ENCODE measurements at places on chromosomes 5 and 9.
A peak's percentile ranks its signal among the peaks of the same experiment; 100 is the strongest.

DNA sequence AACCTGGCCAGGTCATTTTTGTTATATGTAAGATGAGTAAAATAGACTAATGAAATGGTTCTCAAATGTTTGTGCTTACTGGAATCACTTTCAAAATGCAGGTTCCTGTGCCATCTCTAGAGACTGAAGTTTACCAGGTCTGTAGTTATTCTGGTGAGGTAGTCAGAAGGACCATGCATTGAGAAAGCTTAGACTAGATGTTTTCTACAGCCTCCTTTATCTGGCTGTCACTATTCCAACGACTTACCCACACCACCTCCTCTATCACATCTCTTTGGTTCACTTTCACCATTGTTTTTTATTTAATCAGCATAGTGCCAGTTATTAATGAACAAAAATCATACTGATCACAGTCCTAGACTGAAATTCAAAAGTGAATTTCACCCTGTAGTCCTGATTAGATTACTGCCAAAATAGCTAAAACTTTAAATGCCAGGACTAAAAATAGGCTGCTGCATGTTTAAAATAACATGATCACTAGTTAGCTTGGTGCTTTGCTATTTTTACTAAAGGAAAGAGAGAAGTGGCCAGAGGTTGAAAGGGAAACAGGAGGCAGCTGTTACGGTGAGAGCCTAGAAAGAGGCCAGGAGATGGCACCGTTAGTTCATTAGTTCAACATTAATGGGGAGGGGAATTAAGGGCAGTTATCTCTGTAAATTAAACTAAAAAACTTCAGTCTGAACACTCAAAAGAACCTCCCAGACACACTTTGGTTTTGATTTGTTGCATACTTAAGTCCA, 13.9 kb upstream of the FNIP1 start:
- no peak for DNase-seq

GRCh38 chr9:7909537-7909936, 110.0 kb upstream of the DMAC1 start:
- no peak for DNase-seq

DNA sequence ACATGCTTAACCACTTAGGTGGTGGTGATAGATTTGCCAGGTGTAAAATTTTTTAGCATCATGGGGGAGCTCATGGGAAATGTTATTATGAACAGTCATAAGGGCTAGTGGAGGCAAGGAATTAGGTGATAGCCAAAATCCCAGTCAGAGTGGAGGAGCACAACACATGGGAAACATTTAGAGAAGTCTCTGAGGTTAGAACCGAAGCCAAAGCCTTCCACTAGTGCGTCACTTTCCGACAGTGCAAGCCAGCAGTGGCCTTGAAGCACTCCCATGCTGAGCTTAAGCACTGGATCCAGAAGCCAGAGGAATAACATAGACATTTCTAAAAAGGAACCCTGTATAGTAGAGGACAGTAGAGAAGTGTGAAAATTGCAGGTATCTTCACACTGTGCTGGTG, 101.5 kb upstream of the SNX2 start:
- DNase-seq: no peak

GRCh38 chr5:118777189-118777736, 211.1 kb downstream of the DTWD2 start:
- DNase-seq: no peak

GRCh38 chr5:140502834-140503233, 44.6 kb upstream of the EIF4EBP3 start:
- no peak for DNase-seq

- DNase-seq: peak; percentile 37
Observed at GRCh38 chr5:77630114-77630680, 8.3 kb downstream of the OTP start.

DNA sequence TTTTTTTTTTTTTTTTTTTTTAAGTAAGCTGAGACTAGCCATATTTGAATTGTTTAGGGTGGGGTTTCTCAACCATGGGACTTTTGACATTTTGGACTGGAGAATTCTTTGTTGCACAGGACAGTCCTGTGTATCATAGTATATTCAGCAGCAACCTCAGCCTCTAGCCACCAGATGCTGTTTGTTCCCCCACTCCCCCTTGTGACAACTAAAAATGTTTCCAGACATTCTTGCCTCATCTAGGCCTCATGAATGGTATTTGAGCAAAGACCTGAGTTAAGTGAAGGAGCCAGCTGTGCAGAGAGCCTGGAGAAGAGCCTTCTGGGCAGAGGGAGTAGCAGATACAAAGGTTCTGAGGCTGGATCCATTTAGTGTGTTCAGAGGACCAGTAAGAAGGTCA, 155.9 kb downstream of the SGCD start:
- DNase-seq: no peak

- no peak for DNase-seq
Observed at GRCh38 chr9:137496601-137497375, 37.7 kb upstream of the NSMF start.

DNA sequence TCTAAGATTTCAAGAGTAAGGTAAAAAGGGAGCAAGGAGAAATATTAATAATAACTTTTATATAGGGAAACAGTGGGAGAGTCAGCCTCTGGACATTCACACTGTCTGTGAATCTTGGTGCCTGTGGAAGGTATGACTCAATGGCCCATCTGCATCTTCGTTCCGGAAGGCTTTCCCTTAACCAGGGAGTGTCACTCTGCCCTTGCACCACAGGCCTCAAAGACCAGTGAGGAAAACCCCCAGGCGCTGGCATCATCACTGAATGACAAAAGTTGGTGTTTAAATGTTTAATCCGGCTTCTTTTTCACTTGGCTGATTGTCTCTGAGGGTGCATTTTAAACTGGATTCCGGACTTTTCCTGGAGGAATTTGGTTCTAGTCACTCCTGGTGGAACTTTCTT, 522.4 kb upstream of the TLE4 start:
- DNase-seq: no peak

DNA sequence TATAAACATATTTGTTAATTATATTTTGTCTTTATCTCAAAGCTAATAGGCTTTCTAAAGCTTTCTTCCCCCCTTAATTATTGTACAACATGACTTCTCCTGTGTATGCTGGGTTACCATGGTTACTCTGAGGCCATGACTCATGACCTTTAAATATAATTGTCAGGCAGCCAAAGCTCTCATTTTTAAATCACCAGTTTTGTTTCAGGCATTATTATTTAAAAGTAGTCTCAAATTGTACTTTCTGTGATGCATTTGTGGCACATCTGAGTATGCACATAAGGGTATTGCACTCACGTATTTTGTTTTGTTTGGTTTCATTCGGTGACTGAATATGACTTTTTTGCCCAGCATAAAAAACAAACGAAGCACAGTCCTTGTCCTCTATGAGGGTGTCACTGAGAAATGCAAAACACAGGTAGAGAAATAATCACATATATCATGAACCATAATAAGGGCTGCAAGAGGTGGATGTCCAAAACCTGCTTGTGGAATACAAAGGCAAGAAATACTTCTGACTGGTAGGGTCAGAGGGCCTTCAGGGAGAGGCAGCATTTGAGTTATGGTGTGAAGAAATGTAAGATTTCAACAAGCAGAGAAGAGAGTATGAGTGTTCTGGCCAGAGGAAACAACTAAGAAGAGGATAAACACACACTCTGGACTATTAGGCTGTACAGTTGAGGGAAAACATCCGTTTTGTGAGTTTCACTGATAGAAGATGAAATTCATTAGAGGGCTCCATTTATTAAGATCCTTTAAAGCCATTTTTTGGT, 2.1 kb downstream of the CCDC192 start:
- DNase-seq: no peak

DNA sequence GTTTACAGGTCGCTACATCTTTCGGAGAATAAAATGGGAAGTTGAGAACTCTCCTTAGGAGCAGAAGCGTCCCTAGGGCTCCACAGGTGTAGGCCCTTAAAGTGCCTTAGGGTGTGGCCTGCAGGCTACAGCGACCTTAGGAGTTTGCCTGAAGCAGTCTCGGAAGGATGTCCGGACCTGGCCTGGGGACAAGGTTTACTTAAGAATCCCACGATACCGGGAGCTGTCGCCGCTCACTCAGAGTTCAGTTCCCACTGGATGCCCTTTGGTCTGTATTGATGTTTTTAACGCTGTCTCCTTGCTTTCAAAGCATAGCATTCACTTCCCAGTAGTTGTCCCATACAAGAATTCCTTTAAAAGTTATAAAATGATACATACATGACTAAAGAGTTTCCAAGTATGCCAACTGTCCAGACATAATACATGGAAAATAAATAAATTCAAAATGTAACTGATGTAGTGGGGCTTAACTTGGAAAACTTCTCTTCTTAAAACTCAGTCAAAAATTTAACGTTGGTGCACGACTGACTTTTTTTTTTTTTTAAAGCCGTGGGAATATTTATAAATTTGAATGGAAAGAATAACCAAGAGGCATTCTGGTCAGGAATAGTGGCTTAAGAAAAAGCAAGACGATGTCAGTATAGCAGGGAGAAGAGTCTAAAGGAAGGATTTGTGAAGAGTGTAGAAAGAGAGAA, 848 bp downstream of the RAD50 start:
- peak; percentile 21 for DNase-seq

DNA sequence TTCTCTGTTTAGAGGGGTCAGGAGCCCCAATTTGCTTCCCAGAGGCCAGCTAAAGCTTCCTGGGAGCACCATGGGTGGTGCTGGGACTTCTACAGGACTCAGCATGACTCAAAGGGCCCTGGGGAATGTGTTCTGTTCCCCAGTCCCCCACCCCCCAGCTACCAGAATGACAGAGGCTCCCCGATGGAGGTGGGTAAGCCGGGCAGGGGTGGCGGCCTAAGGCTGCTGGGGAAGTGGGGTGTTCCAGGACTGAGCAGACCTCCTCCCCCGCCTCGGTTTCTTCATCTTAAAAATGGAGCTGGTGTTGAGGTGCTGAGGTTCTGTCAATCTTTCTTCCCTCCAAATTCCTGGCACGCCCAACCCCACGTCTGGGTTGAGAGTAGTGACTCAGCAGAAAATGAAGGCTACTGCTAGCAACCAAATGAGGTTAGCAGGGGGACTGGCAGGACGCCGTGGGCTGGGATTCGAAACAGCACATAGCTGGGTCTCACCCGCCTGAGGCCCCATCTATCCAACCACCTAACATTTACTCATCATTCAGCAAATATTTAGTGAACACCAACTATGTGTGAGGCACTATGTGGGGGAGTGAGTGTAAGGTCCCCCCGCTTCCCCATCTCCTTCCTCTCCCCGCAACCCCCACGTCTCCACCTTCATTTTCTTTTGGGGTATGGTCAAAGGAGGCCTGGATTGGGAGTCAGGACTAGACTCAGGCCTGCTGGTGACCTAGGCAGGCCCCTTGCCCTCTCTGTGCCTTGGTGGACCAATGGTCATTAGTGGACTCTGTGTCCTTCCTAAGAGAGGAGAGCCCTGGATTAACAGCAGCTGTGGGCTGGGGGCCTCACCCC, 50.2 kb downstream of the C9orf50 start:
- DNase-seq: no peak

- DNase-seq: no peak
Observed at GRCh38 chr5:65914641-65915196, 11.7 kb upstream of the ERBIN start.

- DNase-seq: no peak
Observed at GRCh38 chr5:75603371-75603770, 7.9 kb upstream of the ANKDD1B start.

DNA sequence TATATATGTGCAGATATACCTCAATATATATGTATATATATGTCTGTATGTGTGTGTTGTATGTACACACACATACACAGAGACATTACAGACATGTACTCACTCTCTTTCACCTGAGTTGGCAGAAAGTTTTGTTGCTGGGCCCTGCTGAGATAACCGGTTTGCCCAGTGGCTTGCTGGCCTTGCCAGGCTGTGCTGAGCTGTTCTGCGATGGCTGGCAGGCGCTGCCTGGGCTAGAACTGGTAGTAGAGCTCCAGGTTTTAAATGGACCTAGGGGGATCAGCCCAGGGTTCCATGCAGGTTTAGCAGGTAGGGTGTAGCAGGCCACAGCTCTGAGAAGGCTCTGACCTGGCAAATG, 394.3 kb downstream of the GADD45G start:
- no peak for DNase-seq

- DNase-seq: no peak
Observed at GRCh38 chr5:147515269-147515668, 5.4 kb upstream of the DPYSL3 start.

GRCh38 chr5:15103130-15103529, 231.6 kb upstream of the ANKH start:
- no peak for DNase-seq

DNA sequence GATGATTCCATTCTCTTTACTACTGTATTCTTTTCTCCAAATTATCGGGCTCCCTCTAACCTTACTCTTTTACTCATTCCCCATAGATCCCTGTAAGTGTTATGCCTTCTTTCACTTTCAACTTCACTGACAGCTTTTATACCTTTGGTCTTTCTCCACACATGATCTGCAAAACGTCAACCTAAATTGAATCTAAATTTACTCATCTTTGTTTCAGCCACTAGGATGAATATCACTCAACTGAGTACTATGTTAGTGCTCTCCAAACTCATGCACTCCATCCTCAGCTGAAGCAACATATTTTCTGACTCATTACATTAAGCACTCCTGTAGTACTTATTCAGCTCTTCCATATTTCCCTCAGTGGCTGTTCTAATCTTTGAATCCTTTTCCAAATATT, 133.4 kb downstream of the ADAMTS19 start:
- no peak for DNase-seq

GRCh38 chr9:21340735-21341134, 5.5 kb upstream of the KLHL9 start:
- no peak for DNase-seq

- DNase-seq: no peak
Observed at GRCh38 chr5:75886706-75887105, 169.5 kb upstream of the POC5 start.

GRCh38 chr9:91116211-91116610, 245.5 kb downstream of the AUH start:
- no peak for DNase-seq

- DNase-seq: no peak
Observed at GRCh38 chr5:111853748-111854147, 96.8 kb upstream of the NREP start.

GRCh38 chr9:122684851-122685250, 9.9 kb downstream of the OR1L3 start:
- no peak for DNase-seq

DNA sequence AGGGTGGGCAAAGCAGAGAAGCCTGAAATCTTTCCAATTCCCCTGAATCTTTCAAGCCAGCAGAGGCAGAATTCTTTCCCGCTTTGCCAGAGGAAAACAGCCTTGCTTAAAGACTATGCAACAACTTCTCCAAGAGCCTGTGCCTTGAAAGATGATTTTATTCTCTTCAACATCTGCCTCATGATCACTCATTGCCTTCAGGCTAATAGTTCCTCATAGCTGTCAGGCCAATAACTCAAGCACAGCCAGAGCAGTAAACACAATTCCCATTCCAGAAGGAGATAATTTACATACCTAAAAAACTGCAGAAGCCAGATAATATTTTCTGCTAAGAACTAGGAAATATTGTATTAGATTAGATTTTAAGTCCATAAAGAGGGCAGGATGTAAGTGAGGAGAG, 92.3 kb upstream of the PUM3 start:
- DNase-seq: no peak

- DNase-seq: no peak
Observed at GRCh38 chr9:137082925-137083290, 3.9 kb upstream of the MAN1B1 start.

GRCh38 chr9:125258832-125259534, 2.6 kb upstream of the GAPVD1 start:
- DNase-seq: no peak

All from stimulated activated CD4-positive, alpha-beta T cell treated with anti-CD3 and anti-CD28 coated beads, Interleukin-4, amount 100 ng/mL, for 4 hours (primary cell).